Activated CD8-positive, alpha-beta memory T cell treated with anti-CD3 and anti-CD28 coated beads for 4 hours (primary cell): ENCODE measurements at places on chromosomes 4 and X.

- DNase-seq, result peak; percentile 2
These were observed 3.3 kb downstream of the RPS4X start for GRCh38 chrX:72273718-72274117.

- no peak for DNase-seq
These were observed 28.3 kb downstream of the AREG start for GRCh38 chr4:74473155-74473811.

DNA sequence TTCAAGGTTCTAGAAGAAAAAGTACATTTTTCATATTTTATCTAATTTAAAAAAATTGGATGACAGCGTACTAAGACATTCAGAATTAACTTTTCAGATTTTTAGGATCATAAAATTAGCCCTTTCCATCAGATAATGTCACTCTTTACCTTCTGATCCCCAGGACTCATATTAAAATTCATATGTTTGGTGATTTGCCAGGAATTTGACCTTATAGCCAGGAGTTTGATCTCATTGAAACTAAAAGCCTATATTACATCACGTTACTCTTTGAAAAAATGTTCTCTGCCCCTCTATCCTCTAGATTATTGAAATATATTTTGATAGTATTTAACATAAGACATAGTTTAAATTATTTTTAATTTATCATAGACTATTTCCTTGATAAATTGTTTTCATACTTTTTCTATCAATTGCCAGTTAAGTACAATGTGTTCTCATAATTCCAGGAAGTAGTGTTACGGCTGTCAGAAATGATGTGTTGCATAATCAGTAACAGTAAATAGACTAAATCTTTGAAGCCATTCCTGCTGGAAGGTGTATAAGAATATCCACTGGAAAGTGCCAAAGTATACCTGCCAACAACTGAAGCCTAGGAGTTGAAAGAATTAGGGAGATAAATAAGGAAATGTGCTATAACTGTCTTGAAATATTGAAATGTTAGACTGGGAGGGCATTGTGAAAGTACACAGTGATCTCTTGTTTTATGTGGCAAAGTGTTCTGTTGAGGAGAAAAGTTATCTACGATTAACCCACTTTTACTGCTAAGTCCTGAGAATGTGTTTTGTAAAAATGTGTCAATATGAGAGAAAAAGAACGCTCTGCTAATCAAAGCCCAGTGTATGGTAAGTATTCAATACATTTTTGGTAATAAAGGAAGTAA lies 32.9 kb upstream of the PDGFC start:
- DNase-seq, result no peak

- no peak for DNase-seq
These were observed 58.2 kb upstream of the ZNF157 start for GRCh38 chrX:47311932-47312774.

DNA sequence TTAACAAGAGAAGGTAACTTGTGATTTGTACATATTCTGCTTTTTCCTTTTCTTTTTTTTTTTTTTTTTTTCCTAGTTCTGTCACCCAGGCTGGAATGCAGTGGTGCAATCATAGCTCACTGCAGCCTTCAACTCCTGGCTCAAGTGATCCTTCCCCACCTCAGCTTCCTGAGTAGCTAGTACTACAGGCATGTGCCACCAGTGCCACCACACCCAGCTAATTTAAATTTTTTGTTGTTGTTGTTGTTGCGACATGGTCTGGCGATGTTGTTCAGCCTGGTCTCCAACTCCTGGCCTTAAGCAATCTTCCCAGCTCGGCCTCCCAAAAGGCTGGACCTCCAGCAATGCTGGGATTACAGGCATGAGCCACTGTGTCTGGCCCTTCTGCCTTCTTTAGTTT lies 1.5 kb upstream of the TACR3 start:
- DNase-seq, result no peak

DNA sequence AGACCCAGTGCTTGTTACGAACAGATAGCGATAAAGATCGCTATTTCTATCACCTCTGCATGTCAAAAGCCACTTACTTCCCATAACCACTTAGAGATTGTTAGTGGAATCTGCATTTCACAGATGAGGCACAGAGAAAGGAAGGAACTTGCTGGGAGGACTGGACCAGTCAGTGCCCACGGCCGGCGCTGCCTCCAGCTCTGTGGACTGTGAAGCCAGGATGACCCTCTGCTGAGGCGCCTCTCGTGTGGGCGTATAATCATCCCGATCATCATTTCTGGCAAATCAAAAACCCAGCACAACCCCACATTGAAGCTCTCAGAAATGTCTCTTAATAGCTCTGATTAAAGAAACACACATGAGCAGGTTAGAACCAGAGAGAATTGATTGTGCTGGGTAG lies 61.5 kb upstream of the ADRA2C start:
- no peak for DNase-seq
